ENCODE measurements at places on chromosomes 7 and 10.

- DNase-seq = no peak
Observed at GRCh38 chr10:48819783-48820182, 119.9 kb downstream of the LRRC18 start.

DNA sequence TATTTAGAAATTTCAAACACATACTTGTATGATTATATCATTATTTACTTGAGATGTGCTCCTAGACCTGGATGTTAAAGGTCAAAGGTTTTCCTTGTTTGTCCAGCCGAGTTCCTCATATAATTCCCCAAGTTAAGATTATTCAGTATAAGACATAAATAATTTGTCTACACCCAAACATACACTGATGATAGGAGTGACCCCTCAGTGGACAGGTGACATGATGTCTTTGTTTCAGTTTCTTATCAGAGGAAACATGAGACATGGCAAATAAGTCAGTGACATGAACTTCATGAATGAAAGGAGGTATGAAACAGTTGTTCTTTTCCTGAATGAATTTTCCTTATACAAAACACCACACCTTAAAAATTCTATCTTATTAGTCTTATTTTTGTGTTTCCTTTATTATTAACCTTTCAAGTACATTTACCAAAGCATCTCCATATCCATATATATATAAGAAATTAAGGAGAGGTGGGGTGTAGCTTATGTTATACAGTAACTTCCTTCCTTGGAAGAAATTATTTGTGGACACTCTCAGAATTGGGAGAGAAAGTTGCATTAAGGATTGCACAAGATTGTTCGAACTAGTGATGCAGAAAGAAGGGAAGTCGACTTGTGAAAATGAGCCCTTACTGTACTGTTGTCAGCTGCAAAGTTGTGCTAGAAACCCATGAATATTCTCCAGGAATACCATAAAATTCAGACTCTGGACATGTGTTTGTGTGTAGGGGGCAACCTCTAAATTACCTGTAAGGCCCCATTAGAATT lies 60.5 kb downstream of the POM121L12 start:
- no peak for DNase-seq

DNA sequence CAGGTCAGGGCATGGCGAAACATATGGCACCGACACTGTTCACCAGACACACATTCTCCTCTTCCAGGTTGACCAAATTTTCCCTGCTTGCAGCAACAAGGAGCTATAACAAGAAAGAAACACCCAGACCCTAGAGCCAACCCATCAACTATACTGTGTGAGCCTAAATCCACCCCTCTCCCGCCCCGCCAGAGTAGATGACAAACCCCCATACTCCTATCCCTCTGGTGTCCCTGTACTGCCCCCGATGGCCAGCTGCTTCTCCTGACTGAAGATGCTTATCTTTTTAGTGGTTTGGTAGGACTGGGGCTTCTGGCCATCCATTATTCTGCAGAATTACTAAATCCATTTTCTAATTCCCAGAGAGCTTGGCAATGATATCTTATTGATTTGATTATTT lies 70.1 kb upstream of the EEPD1 start:
- peak; percentile 5 for DNase-seq

- no peak for DNase-seq
Observed at GRCh38 chr7:156984174-156984891, 26.1 kb downstream of the MNX1 start.

DNA sequence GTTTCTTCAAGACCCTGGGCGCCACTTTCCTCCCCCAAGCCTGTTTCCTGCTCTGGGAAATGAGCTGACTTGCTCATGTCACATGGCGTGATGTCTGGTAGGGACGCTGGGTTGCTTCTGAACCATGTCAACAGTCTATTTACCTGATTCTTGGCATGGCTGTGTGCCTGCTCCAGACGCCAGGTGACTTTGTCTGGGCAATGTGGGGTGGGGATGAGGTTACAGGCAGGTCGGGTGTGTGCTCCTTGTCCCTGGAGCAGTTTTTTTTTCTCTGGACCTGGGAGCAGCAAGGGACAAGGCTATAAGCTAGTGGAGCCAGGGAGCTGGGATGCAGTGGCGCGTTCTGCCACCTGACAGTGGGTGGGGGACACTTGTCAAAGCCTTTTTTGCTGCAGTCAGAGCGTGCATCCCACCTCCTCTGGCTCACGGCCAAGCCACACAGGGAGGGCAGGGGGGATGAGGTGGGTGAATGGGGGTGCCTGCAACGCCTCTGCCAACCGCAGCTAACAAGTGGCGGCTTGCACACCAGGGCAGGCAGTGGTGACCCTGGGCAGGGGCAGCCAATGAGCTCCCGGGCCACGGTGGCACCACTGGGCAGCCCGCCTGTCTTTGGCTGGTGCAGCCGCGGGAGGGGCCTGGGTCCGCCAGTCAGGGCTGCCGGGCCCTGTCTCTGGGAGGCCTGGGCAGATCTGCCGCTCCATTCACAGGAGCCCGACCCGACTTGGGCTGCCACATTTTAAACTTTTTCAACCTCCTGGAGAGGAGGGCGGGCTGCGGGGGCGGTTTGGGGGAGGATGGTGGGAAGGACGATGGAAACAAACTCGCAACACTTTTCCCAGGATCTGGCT lies 22.9 kb downstream of the DNAJB12 start:
- DNase-seq = peak; percentile 74

All from inflammatory macrophage (primary cell).